ENCODE measurements at places on chromosomes 4 and X. TPM values are rescaled to one million over a fixed set of nuclear protein-coding genes. Genes with fewer than 3 reads are reported as not detected.

The KCND1 gene
- total RNA-seq = 0.81 TPM

The RAB41 gene
- total RNA-seq = not detected

The DMRTC1 gene
- total RNA-seq = not detected

The OCRL gene
- 11.4 TPM for total RNA-seq

The MAGEA8 gene
- not detected for total RNA-seq

The ASB9 gene
- not detected for total RNA-seq

The ACSL4 gene
- 260 TPM for total RNA-seq

The MMGT1 gene
- total RNA-seq = 40.2 TPM

The GAK gene
- total RNA-seq = 49.4 TPM

The PNPLA4 gene
- 1.5 TPM for total RNA-seq
